ENCODE measurements at places on chromosomes 16 and 17.

- no peak for DNase-seq
Observed at GRCh38 chr17:39197380-39198185, at the start of gene CACNB1. Gene CACNB1, minus strand, starts transcription at chr17:39197669. Its CDS starts 174 bp downstream, at chr17:39197495.

- DNase-seq: no peak
Observed at GRCh38 chr17:38357486-38358123, 6.0 kb downstream of the SOCS7 start.

DNA sequence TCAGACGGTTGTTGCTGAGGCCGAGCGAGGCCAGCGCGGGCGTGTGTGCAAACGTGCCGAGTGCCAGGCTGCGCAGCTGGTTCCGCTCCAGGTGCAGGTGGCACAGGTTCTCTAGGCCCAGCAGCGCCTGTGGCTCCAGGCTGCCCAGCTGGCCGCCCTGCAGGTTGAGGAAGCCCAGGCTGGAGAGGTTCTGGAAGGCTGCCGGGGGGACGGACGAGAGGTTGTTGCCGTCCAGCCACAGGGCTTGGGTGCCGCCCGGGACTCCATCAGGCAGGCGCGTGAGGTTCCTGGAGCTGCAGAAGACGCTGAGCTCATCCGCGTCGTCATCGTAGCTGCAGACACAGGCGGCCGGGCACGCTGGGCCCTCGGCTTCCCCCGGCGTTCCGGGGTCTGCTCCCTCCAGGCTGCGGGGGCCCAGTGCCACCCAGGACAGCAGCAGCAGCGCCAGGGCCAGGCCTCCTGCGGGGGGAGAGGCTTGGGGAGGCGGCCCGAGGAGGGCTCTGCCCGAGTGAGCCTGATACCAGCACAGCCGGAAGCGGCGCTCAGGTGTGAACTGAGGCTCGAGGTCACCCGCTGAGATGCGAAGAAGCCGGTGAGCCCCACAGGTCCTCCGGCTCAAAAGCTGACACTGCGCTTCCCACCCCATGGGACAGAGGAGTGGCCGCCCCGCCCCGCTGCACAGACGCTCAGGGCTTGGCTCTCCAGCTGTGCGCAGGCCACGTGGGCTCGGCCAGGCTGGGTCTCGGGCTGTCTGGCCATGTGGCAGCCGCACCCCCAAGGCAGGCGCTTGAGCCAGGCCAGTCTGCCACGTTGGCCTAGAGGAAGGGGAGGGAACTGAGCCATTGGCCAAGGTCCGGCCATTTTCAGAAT is 1.3 kb downstream of the IGFALS start:
- DNase-seq: no peak

DNA sequence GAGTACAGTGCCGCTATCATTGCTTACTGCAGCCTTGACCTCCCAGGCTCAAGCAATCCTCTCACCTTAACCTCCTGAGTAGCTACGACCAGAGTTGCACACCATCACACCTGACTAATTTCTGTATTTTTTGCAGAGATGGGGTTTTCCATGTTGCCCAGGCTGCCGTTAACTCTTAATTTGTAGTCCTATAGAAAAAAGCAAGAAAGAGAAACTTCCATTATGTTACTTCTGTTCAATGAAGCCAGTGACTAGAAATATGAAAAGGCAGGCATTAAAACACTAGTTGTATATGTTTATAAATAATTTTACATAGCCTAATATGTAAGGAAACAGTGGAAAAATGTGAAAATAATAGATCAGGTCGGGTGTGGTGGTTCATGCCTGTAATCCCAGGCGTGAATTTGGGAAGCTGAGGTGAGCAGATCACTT is 9.7 kb downstream of the RAD51C start:
- no peak for DNase-seq

DNA sequence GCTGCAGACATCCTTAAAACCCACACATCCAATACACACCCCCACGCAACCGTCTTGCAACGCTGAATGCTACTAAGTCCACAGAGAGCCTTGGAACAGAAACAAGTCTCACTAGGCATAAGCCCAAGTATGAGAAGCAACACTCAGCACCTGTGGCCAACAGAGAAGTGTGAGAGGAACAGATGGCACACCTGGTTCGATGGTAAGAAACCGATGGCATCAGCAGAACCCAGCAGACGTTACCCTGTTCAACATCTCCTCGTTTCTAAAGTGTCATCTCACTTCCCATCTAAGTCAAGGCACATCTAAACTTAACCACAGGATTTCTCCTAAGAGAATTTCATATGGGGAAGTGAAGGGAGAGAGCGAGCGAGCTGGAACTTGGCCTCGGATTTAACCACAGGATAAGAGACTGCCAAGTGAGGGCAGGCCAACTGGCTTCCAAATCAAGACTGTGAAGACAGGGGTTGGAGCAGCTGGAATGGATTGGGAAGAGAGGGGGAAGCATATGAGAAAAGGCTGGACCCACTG is 41.0 kb downstream of the NXPH3 start:
- no peak for DNase-seq

All from retinal pigment epithelial cell (primary cell).